ENCODE measurements at places on chromosomes 12 and 14.

DNA sequence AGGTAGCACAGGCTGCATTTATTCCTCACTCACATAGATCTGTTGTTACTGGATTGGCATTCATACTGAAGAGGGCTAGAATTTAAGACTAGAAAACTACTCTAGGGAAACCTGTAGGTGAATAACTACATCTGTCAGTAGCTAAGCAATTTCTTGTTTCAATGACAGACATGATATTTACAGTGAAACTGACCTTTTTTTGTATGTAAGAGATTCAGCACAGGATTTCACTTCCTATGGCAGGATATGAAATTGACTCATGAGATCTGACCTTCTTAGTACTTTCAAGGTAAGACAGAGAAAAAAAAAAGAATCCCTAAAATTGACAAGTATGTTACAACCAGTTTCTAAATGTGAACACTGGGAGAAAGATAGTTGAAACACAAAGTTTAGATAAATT lies 189.8 kb upstream of the SLC16A7 start:
- no peak for DNase-seq

DNA sequence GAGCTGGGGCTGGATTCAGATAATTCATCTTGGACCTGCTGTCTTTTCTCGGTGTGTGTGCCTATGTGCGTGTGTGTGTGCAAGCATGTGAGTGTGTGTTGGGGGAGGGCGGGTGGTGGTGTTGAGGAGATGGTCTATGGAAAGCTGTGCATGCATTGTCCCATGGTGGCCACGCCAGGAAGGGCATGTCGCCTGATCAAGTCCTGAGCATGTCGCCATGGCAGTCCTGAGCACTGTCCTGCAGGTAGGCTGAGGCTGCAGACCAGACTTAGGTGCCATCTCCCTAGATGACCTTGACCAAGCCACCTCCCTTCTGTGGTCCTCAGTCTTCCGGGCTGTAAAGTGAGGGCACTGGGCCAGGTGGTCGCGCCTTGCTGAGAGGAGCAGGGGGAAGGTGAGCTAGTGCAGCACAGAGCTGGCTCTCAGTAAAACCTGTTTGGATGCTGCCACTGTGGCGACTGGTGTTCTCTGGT lies 81.4 kb downstream of the PAPOLA start:
- no peak for DNase-seq

GRCh38 chr14:100065111-100065871 lies at the start of gene EVL:
TSS of gene EVL (plus strand) at chr14:100065422. CDS start at chr14:100065501, 79 bp downstream.
- no peak for DNase-seq

DNA sequence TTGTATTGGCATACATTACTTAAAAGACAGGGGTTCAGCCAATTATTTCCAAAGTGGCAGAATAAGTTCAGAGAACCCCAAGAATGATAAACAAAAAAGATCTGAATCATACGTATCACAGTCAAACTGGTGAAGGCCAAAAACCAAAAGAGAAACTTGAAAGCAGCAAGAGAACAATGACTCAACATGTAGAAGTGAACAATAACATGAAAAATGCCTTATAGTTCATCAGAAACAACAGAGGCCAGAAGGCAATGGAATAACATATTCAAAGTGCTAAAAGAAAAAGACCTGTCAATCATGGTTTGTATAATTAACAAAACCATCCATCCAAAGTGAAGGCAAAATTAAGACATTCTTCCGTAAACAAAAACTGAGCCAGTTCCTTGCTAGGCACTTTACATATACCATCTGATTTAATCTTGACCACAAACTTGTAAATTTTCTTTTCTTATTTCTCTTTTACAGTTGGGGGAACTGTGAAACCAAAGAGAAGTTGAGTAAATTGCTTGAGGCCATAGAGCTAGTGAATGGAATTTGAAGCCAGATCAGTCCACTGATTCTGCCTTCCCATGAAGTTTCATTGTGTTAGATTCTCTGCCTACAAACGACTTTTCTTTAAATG lies 232.1 kb upstream of the SEL1L start:
- DNase-seq, result no peak

DNA sequence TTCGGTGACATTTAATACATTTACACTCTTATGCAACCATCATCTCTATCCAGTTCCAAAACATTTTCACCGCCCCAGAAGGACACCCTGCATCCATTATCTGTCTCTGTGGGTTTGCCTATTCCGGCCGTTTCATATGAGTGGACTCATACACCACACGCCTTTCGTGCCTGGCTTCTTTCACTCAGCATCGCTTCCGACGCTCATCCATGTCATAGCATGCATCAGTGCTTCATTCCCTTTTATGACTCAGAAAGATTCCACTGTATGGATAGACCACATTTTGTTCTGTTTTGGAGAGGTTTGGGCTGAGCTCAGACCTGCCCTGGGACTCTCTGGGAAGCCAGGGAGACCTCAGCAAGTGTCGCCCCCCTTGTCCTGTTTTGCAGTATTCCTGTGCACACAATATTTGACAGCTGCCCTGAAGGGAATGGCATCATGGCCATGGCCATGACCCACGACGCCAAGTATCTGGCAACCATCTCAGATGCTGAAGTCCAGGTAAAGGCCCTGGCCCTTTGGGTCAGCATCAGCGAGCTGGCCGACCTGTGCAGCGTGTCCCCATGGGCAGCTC lies 23.8 kb downstream of the CFAP251 start:
- no peak for DNase-seq

DNA sequence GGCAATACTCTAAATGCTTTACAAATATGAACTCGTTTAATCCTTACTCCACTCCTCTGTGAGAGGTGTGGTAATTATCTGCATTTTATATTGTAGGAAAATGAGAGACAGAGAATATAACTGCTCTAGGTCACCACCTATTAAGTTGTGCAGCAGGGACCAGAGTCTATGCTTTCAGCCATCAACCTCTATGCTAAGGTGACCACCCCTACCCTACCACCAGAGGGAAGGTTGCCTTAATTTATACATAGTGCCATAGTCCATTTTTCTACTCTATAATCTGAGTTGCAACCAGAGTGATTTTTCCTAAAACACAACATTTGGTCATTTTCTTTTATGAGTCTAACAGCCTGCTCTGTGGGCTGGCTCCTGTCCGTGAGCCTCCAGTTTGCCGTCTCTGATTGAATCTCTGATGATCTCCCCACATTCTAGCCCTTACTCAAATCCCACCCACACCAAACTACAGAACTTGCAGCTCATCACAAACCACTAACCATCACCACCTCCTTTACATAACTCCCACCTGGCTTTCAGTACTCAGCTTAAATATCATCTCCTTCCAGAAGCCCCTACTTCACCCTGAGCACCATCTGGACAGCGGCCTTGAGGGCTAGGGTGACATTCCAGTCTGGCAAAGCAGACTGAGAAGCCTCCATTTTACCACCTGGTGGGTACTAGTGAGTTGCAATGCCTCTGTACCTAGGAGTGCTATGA lies 126.6 kb downstream of the PPM1H start:
- no peak for DNase-seq

GRCh38 chr12:109473006-109473405 lies 4.1 kb downstream of the KCTD10 start:
- no peak for DNase-seq

DNA sequence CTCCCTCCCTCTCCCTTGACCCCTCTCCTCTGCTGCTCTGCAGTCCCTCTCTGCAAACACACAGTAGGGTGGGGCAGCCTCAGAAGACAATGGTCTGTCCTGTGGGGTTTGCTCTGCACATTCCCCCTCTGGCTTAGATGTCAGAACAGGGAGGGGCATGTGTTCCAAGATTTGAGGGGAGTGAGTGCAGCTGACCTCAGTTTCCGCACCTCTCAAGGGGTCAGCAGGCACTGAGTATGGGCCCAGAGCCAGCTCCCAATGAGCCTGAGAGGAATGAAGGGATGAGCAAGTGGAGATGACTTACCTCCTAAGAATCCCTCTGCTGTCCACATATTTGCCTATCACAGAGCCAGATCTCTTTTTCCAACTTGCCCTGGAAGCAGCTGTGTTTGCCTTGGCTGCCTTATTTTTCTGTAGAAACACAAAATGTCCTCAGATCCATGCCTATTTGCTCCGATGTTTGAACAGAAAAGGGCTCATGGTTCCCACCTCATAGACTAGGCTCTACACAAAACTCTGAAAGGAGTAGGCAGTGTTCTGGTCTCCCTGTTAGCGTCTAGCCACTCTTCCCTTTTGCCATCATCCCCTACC lies 111.4 kb downstream of the CRACR2A start:
- DNase-seq, result no peak

- DNase-seq, result no peak
Measured at GRCh38 chr12:132354211-132354981, 25.0 kb upstream of the GALNT9 start.

DNA sequence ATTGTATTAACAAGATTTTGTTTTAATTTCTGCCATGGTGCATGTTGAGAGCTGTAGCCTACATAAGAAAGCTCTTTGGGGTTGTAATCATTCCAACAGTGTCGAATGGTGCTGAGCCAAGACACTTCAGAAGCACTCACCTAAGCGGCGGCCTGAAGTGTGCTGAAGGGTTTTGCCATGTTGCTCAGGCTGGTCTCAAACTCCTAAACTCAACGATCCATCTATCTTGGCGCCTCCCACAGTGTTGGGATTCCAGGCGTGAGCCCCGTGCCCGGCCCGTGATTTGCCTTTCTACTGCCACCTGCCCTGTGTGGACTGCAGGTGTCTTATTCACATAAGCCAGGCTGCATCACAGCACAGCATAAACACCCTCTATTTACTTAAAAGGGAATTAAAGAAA lies 48.9 kb downstream of the AMN start:
- no peak for DNase-seq

GRCh38 chr14:91327661-91328312 lies 83.3 kb upstream of the GPR68 start:
- no peak for DNase-seq

DNA sequence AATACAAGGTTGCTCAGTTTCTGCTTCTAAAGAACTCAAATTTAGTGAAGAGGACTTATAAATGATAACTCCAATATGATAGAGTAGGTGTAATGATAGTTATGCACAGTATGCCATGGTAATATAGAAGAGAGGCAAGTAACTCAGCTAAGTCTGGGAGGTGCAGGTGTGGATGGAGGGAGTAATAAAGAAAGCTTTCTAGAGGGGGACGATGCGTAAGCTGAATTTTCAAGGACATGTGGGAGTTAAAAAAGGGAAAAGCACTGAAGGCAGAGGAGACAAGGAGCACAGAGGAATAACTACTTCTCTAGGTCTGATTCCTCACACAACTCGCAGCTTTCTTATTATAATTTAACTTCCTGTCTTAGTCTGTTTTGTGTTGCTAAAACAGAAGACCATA lies 49.1 kb upstream of the ZDHHC17 start:
- no peak for DNase-seq

DNA sequence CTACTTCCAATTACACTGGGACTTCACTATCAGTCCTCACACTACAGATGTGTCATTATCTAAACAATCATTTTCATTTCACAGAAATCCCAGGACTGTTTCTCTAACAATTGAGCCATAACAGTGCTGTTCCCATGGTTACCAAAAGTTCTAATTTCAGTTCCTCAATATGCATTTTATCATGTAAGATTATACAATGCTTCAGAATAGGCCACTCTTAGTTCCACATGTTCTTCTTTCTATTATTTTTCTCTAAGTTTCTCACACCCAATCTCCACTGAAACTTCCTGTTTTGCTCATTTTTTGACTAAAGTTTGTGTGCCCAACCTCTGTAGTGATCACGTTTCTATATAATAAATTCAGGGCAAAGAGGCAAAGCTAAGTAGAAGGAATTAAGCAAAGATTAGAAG lies 185.8 kb downstream of the DUSP6 start:
- no peak for DNase-seq

DNA sequence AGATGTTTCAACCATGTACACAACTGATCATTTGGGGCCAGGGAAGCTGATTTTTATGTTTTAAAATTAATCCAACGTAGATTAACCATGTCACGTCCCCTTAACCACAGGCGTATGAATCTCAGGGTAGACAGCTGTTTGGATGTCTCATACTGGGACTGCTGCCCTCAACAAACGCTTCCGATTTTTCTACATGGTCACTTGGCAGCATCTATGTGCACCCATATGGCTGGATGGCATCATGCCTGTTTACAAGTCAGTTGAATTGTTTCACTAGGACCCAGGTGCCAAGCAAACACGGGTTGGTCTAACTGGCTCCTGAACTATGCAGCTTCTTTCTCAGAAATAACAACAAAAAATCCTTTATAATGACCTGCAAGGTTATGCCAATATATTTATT lies 393.8 kb downstream of the NPAS3 start:
- DNase-seq, result no peak

DNA sequence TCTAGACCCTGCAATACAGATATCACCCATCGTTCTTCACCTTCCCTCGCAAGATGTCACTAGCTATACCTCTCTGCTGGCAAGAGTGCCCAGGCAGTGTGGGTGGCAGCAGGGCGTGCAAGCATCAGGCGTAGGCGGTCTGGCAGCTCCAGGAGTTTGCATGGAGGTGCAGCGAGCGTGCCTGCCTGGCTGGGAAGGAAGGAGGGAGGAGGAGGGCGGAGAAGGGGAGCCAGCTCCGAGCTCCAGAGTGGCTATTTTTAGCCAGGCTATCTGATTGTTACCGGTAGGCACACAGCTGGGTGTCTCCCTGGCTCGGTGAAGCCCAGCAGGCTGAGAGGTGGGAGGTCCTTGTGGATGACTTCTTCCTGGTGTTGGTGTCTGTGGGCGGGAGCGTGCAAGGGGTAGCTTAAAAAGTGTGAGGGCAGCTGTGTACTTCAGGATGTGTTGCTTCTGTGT lies 6.2 kb downstream of the FOXJ2 start:
- DNase-seq, result no peak

DNA sequence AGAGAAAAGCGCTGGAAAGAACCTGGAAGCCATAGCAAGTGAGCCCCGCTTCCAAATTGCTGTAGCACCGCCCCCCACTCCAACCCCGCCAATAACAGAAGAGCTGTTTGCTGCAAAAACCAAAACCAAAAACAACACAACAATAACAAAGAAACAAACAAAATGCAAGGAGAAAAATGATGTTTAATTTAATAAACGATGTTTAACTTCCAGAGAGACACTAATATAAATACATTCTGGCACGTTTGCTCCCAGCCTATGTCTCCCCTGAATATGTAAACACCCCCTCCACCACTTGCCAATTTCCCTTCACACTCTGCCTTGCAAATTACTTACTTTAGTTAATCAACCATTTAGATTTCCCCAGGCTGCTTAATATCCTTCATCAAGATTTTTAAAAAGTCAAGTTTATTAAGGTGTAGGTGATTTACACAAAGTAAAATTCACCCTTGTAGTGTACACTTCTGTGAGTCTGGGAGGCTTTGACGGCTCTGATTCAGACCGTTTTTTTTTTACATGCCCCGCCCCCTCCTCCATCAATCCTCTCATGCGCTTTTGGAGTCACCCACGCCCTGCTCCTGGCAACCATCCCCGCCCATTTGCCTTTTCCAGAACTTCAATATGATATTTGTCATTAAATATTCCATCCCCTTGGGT lies 482 bp upstream of the IFI27L2 start:
- DNase-seq, result no peak

Measured in omental fat pad (tissue), 4 donors.